CD4-positive, alpha-beta T cell (primary cell): ENCODE measurements at places on chromosomes 1 and 21.
A peak's percentile ranks its signal among the peaks of the same experiment; 100 is the strongest.

DNA sequence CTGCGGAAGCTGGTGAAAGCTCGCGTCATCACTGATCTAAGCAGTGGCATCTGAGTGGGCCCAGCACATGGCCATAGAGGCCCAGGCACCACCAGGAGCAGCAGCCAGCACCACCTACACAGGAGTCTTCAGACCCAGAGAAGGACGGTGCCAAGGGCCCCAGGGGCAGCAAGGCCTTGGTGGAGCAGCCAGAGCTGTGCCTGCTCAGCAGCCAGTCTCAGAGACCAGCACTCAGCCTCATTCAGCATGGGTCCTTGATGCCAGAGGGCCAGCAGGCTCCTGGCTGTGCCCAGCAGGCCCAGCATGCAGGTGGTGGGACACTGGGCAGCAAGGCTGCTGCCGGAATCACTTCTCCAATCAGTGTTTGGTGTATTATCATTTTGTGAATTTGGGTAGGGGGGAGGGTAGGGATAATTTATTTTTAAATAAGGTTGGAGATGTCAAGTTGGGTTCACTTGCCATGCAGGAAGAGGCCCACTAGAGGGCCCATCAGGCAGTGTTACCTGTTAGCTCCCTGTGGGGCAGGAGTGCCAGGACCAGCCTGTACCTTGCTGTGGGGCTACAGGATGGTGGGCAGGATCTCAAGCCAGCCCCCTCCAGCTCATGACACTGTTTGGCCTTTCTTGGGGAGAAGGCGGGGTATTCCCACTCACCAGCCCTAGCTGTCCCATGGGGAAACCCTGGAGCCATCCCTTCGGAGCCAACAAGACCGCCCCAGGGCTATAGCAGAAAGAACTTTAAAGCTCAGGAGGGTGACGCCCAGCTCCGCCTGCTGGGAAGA is 3.2 kb upstream of the ARTN start:
- DNase-seq: no peak

GRCh38 chr1:110083866-110084226 is 13.4 kb upstream of the ALX3 start:
- DNase-seq: no peak

GRCh38 chr1:92736395-92736794 is 48.5 kb downstream of the EVI5 start:
- DNase-seq: no peak

DNA sequence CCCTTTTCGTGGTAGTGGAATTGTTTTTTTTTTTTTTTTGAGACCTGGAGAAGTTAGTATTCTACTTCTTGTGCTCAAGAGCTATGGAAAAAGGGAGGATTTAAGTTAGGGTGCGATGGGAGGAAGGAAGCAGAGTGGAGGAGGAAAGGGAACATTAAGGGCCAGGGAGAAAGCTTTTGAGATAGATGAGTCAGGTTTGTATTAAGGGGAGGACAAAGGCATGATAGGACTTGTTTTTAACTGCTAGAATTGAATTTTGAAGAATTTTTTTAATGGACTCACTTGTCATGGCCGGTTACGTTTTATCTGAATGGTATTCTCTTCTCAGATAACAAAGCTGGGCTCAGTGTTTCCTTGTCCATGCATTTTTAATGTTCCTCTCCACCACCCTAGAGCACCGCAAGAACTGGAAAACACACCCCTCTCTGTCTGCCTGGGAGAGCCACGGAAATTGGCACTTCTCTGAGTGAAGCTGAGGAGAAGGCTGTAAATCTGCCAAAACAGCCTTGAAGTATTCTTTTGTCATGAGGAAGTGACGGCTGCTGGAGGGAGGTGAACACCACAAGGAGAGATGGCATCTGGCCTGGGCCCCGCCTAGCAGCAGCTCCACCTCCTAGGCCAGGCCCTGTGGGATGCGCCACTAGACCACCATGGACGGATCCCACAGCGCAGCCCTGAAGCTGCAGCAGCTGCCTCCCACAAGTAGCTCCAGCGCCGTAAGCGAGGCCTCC is 3.5 kb downstream of the NIPAL3 start:
- DNase-seq: no peak

DNA sequence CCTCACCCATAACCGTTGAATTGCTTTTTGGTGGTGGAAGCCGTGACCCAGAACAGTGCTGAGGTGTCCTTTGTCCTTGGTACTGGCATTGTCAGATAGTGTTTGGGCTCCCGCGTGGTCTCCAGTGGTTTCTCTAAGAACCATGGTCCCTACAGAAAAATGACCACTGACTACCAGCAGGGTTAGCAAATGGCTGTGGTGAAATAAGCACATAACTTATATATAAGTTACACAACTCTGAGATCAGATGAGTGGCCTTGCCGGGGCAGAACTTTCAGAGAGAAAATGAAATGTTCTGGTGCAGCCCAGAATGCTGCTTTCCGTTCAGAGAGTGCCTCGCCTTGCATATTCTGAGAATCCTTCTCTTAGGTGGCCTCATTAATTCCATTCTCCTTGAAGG is 5.0 kb downstream of the SLC37A1 start:
- DNase-seq: no peak

GRCh38 chr21:46455575-46456385 is 2.9 kb upstream of the DIP2A start:
- DNase-seq: no peak

GRCh38 chr1:206524739-206525364 is 17.5 kb downstream of the RASSF5 start:
- DNase-seq: no peak

DNA sequence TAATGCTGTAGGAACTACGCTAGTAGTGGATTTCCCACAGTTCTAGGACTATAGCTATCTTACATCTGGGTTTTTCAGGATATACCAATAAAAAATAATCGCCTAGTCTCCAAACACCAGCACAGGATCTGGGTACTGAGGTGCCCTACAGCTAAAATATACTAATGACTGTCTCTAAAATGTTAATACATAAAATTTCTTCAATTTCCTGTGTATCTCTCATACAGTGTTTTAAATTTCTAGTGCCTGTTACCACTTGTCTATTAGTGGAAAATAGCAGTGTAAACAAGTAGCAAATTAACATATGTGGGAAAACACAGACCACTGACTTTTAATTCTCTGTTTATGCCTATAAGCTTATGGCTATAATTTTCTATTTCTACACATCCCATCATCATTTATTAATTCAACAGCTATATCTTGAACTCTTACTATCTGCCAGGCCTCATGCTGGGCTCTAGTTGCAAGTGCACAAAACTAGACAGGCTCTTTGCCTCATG is 16.1 kb upstream of the PTPN14 start:
- no peak for DNase-seq

GRCh38 chr1:239263801-239264200 is 122.6 kb upstream of the CHRM3 start:
- no peak for DNase-seq

- DNase-seq: peak; percentile 75
These were observed 558 bp downstream of the PFKL start for GRCh38 chr21:44300262-44300959.

- DNase-seq: no peak
These were observed 379.3 kb downstream of the HHIPL2 start for GRCh38 chr1:222168621-222169020.

- DNase-seq: no peak
These were observed 95.3 kb upstream of the GADD45A start for GRCh38 chr1:67589519-67590233.

- no peak for DNase-seq
These were observed 437.9 kb upstream of the PLXNA2 start for GRCh38 chr1:208681878-208682663.

- no peak for DNase-seq
These were observed 42.3 kb downstream of the TCEANC2 start for GRCh38 chr1:54095546-54096226.

DNA sequence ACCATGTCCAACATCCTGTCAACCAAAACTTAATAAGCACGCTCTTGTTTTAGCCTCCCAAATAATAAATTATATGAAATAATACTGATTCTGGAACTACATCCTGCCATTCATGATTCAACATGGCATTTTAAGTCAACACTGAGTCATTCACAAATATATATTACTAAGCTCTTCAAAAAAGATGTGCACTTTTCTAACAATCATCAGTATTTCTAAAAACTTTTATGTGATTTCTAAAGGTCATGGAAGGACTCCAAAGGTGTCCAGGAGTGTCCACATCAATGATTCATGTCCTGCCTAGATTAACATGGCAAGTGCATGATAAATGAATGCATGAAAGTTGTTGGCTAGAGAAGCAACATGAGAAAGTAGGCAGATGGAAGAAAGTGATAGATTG is 51.6 kb downstream of the NEGR1 start:
- DNase-seq: no peak

- no peak for DNase-seq
These were observed 20.7 kb downstream of the KCNA10 start for GRCh38 chr1:110498270-110498669.

GRCh38 chr1:225760531-225760930 is 17.1 kb upstream of the SRP9 start:
- DNase-seq: no peak

- DNase-seq: no peak
These were observed 4.3 kb downstream of the SLC45A3 start for GRCh38 chr1:205676002-205676401.

GRCh38 chr1:109639063-109639840 is 16.6 kb upstream of the GSTM4 start:
- DNase-seq: no peak

GRCh38 chr1:91527266-91527765 is 26.7 kb downstream of the CDC7 start:
- DNase-seq: no peak

DNA sequence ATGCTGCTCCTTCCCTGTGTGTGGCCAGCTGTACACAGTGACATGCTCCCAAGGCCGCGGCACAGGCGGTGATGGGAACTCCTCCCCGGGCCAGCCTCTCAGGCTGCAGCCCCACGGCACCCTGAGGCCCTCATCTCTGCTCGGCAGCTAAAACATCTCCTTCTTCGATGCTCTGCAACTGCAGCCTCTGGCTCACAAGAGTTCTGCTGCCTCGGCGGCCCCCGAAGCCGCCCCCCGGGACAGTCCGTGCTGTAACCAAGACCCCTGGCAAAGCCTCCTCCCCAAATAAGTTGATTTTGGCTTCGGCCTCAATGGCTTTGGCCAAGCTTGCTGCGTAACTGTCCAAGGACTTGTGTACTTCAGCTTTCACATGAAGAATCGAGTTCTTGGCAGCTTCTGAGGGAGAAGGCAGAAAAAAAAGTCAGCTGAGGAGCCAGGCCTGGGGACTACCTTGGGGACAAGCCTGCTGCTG is 51.3 kb downstream of the GPR161 start:
- DNase-seq: no peak

GRCh38 chr21:37468909-37469308 is 102.3 kb downstream of the DYRK1A start:
- DNase-seq: no peak

DNA sequence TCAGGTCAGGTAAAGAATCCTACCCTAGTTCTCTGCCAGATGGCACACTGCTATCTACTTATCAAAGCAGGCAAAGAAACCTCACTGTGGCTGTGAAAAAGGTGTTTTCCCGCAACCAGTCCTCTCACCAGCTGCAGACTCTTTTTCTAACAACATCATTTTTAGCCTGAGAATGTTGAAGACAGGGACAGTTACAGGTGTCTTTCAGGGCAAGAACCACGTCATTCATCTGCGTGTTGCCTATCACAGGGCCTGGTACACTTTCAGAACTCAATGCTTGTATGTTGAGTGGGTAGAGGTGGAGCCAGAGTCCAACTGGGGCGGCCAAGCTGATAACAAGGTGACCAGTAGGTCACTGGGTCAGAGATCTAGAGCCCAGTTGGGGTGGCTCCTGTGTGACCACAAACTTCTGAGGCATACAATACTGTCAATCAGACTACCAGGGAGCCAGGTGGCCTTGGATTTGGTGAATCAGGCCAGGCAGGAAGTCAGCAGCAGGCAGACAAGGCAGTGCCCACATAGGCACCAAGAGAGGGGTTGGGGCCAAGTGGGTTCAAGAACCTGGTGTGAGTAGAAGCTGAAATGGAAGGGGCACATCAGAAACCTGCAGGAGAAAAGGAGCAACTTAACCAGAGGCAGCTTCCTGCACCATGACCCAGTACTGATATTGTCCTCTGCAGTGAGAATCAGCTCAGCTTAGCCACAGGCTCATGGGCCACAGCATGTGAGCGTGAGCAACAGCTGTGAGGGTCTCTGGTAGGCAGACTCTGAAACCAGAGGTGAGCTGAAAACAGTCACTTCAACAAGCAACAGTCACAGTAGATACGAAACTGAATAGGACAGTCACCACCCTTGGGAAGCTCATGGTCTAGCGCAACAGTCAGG is 123.6 kb downstream of the DTL start:
- no peak for DNase-seq

GRCh38 chr1:89546082-89546889 is 21.7 kb downstream of the LRRC8B start:
- DNase-seq: no peak

DNA sequence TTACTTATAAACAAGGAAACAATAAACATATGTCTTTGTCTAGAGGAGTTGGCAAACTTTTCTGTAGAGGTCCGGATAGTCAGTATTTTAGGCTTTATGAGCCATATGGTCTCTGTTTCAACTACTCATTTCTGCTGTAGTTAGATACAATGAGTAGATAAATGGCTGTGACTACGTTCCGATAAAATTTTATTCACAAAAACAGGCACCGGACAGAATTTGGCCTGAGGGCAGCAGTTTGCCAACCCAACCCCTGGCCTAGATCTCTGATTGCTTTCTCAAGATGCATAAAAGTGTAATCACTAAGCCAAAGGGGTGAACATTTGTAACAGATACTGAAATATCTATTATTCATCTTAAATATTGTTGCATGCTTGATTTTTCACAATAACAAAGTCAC is 123.1 kb upstream of the ESRRG start:
- no peak for DNase-seq

DNA sequence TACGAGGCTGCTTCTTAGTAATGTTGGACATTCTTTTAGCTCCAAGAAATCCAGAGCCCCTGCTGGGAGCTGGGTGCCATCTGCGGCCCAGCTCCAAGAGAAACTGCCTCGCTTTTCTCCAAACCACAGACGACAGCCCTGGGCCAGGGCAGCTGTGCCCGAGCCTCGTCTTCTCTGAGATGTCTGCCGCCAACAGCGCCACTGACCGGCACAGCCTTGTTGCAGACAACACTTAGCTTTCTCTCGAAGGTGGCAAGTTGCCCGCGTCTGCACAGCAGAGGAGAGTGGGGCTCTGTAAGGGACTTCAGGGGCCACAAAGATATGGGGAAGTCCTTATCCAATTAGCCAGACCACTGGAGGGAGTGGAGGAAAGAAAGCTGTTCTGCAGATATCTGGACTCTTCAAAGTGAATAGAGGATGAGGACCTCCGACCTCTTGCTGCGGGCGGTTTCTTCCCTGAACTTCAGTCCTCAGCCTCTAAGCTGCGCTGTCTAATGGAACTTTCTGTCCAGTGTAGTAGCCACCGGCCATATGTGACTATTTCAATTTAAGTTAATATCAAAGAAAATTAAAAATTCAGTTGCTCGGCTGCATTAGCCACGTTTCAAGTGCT is 63.9 kb upstream of the DISP3 start:
- no peak for DNase-seq

DNA sequence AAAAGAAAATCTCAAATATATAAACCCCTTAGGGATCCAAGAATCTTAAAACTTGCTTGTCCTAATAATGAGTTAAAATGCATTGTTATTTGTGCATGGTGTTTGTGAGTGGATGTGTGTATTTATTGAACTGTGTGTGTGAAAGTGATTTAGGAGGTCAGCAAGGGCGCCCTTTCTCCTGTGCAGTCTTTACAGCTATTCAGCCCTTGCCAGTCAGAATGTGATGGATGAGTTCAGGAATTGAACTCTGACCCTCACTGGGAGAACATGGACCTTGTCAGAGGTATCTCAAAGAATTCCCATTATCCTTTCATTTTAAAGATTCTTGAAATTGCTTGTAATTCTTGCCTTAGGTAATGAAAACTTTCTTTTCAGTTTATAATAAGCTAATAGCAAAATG is 493.0 kb upstream of the ADGRL4 start:
- DNase-seq: no peak

- no peak for DNase-seq
These were observed 75.2 kb downstream of the SUSD4 start for GRCh38 chr1:223288826-223289225.
